ENCODE measurements at places on chromosomes 12 and 14. TPM values are rescaled to one million over a fixed set of nuclear protein-coding genes. Genes with fewer than 3 reads are reported as not detected.
A peak's percentile ranks its signal among the peaks of the same experiment; 100 is the strongest.

The HCAR1 gene
- 0.21 TPM for total RNA-seq

The PXN gene
- total RNA-seq, result 79.9 TPM

The CPNE6 gene
- total RNA-seq, result not detected

The SIX6 gene
- total RNA-seq, result not detected

The OR6C2 gene
- total RNA-seq, result not detected

The PFKM gene
- 81.5 TPM for total RNA-seq

- H3K27ac ChIP-seq, result no peak overlapping the region
- H3K36me3 ChIP-seq, result no peaks in the 10 kb centered on the region
- no peaks in the 10 kb centered on the region for H3K4me1 ChIP-seq
Measured at GRCh38 chr14:88030892-88031291, 26.0 kb downstream of the GPR65 start.

DNA sequence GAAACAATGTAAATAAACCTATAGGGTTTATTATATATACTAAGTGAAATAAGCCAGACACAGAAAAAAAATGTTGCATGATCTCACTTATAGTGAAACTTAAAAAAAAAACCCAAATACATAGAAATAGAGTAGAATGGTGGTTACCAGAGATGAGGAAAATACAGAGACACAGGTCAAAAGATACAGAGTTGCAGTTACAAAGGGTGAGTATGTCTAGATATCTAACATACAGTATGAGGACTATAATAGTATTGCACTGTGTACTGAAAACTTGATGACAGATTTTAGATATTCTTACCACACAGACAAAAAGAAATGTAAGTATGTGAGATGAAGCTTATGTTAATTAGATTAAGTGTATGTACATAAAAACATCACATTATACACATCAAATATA lies 28.1 kb downstream of the CLEC2D start:
- no peak overlapping the region for H3K4me3 ChIP-seq
- H3K36me3 ChIP-seq, result peaks cover 33% of the 10 kb centered on the region
- no peaks in the 10 kb centered on the region for H3K4me1 ChIP-seq
- no peak for DNase-seq
- peaks cover 14% of the 10 kb centered on the region for H3K27me3 ChIP-seq

DNA sequence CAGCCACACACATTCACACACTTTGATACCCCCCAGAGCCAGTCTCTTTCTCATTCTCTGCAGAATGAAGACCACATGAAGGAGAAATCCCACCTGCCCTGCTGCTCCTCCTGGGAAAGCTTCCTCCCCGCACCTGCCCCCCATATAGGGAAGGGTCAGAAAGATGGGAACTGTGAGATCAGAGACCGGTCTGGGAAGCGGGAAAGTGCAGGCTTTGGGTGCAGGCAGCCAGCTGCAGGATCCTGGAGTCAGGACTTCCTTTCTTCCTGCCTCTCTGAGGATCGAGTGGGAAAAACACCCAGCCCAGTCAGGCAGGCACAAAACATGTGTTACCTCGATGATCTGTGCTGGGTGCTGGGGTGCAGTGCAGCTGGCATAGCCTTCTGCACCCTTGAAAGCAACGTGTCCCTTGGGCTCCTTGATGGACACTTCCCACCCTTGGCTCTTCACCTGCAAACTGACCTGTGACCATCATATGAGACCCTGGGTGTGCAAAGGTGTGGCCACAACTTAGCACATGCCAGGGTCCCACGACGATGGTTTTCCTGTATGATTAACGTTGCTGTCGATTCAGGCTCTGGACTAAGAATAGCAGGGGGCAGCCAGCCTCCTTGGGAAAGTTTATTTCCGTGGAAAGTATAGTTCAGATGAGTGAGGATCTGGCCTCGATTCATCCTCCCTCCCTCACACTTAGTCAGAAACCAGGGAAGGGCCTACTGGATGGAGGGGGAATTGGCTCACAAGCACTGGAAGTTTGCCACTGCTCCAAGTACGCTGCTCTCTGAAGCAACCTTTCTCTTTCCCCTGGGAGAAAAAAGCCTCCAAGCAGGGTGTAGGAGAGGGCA lies 105.4 kb upstream of the MED13L start:
- no peaks in the 10 kb centered on the region for H3K36me3 ChIP-seq
- H3K4me3 ChIP-seq, result peak overlapping the region; percentile 64
- peak overlapping the region; percentile 98 for H3K27ac ChIP-seq

- no peaks in the 10 kb centered on the region for H3K27me3 ChIP-seq
- peaks cover 26% of the 10 kb centered on the region for H3K4me1 ChIP-seq
- DNase-seq, result no peak
- peaks cover 26% of the 10 kb centered on the region for H3K36me3 ChIP-seq
- H3K27ac ChIP-seq, result no peak overlapping the region
- H3K4me3 ChIP-seq, result no peak overlapping the region
Measured at GRCh38 chr14:91872517-91873470, 5.5 kb upstream of the TC2N start.

- H3K36me3 ChIP-seq, result no peaks in the 10 kb centered on the region
- H3K27ac ChIP-seq, result no peak overlapping the region
- no peak for DNase-seq
- H3K4me3 ChIP-seq, result no peak overlapping the region
- no peaks in the 10 kb centered on the region for H3K4me1 ChIP-seq
- no peaks in the 10 kb centered on the region for H3K27me3 ChIP-seq
Measured at GRCh38 chr14:72236629-72237028, 304.4 kb downstream of the RGS6 start.

DNA sequence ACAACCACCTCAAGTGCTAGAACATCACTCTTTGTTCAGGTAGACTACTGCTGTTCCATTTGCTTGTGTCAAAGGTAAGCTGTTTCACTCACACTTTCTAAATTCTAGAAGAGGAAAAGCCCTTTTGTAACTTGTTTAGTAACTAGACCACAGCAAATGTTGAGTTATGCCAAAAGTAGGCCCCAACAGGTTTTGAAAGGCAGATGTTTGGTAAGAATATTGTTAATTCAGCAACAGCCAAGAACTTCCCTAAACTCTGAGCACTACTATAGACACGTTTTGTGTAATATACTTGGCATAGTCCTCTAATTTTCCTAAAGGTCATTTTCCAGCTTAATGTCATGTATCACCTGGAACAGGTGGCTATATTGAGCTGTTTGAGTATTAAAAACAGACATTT lies 79.0 kb downstream of the DCAF5 start:
- no peak overlapping the region for H3K4me3 ChIP-seq
- H3K36me3 ChIP-seq, result peaks cover 34% of the 10 kb centered on the region
- no peak overlapping the region for H3K27ac ChIP-seq
- H3K27me3 ChIP-seq, result no peaks in the 10 kb centered on the region
- DNase-seq, result no peak
- H3K4me1 ChIP-seq, result peaks cover 28% of the 10 kb centered on the region

GRCh38 chr14:64944041-64944440 lies 1.5 kb upstream of the GPX2 start:
- no peak for DNase-seq
- H3K36me3 ChIP-seq, result peaks cover 7% of the 10 kb centered on the region
- H3K27me3 ChIP-seq, result no peaks in the 10 kb centered on the region
- H3K4me1 ChIP-seq, result no peaks in the 10 kb centered on the region
- no peak overlapping the region for H3K4me3 ChIP-seq
- no peak overlapping the region for H3K27ac ChIP-seq

DNA sequence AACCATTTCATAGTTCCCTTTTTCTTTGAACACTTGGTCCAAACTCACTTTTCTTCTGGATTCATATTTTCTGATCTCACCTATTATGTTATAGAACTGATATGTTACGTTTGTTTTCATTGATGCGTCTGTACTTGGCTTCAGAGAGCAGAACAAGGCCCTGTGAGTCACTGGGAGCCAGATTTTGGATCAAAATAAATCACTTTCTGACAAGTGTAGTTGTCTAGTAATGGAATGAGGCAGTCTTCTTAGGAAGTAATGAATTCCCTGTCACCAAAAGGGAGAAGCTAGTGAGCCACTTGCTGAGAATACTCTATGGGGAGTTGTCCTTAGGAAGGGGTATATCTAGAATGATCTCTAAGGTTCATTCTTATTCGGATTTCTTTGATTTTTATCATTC lies 10.2 kb downstream of the BICD1 start:
- H3K4me3 ChIP-seq, result no peak overlapping the region
- no peaks in the 10 kb centered on the region for H3K27me3 ChIP-seq
- no peak for DNase-seq
- H3K36me3 ChIP-seq, result peaks cover 12% of the 10 kb centered on the region
- peak overlapping the region; percentile 97 for H3K27ac ChIP-seq
- peaks cover 39% of the 10 kb centered on the region for H3K4me1 ChIP-seq

GRCh38 chr12:50467439-50467838 lies 37.3 kb upstream of the DIP2B start:
- no peaks in the 10 kb centered on the region for H3K4me1 ChIP-seq
- H3K27me3 ChIP-seq, result no peaks in the 10 kb centered on the region
- H3K4me3 ChIP-seq, result no peak overlapping the region
- H3K36me3 ChIP-seq, result peaks cover 50% of the 10 kb centered on the region
- no peak overlapping the region for H3K27ac ChIP-seq
- DNase-seq, result no peak

GRCh38 chr12:63845726-63846125 lies 1.2 kb downstream of the SRGAP1 start:
- H3K27me3 ChIP-seq, result no peaks in the 10 kb centered on the region
- H3K4me1 ChIP-seq, result peaks cover 28% of the 10 kb centered on the region
- no peaks in the 10 kb centered on the region for H3K36me3 ChIP-seq

GRCh38 chr12:32568228-32568627 lies 110.9 kb upstream of the DNM1L start:
- H3K36me3 ChIP-seq, result peaks cover 3% of the 10 kb centered on the region
- H3K4me1 ChIP-seq, result peaks cover 30% of the 10 kb centered on the region
- H3K4me3 ChIP-seq, result no peak overlapping the region
- H3K27ac ChIP-seq, result peak overlapping the region; percentile 68

GRCh38 chr12:65327207-65328076 lies 49.0 kb downstream of the MSRB3 start:
- H3K36me3 ChIP-seq, result peaks cover 3% of the 10 kb centered on the region
- no peak for DNase-seq
- H3K4me3 ChIP-seq, result peak overlapping the region; percentile 4
- H3K27ac ChIP-seq, result peak overlapping the region; percentile 91

- peaks cover 4% of the 10 kb centered on the region for H3K27me3 ChIP-seq
- H3K4me1 ChIP-seq, result peaks cover 2% of the 10 kb centered on the region
- no peak overlapping the region for H3K27ac ChIP-seq
Measured at GRCh38 chr12:117574655-117575054, 213.2 kb upstream of the NOS1 start.

DNA sequence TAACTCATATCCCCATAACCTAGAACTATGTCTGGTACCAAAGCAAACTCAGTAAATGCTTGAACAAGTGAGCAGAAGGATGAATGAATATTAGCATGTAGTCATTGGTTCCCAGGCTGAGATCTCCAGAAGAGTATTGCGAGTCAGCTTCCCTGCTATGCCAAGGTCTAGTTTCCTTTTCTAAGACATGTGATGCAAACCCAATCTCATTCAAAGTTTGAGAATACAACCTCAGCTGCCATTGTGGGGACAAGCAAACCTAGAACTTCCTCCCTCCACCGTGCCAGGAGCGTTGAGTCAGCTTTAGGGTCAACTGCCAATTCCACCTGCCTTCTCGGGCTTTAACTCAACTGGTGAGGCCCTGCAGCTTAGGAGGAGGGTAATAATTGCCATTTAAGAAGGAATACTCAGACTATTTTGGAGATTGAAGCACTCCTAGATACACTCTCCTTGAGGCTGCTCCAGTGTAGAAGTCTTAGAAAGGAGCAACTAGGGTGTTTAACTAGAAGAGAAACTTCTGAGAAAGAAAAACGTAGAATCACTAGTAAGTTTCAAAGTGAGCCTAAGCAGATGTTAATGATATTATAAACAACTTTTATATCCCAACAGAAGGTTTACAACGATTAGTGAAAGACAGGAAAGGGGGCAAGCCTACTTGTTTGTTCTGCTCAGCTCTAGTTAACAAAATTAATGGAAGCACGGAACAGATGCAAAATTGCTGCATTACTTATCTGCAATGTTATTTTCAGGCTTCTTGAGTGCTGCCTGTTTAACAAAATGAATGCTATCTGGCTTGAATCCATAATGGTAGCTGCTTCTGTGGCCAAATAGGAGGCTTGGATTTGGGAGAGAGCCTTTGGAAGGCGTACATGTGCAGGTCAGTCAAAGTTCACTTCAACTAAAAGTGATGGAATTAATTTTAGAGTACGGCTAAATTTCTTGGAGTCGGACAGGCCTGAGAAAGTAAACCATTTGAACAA lies 96.9 kb downstream of the HELB start:
- no peak overlapping the region for H3K27ac ChIP-seq
- no peaks in the 10 kb centered on the region for H3K36me3 ChIP-seq
- no peaks in the 10 kb centered on the region for H3K27me3 ChIP-seq

- H3K36me3 ChIP-seq, result no peaks in the 10 kb centered on the region
- no peak for DNase-seq
- no peak overlapping the region for H3K4me3 ChIP-seq
- H3K27me3 ChIP-seq, result no peaks in the 10 kb centered on the region
- no peaks in the 10 kb centered on the region for H3K4me1 ChIP-seq
Measured at GRCh38 chr14:38755036-38755435, 348.0 kb downstream of the SEC23A start.

DNA sequence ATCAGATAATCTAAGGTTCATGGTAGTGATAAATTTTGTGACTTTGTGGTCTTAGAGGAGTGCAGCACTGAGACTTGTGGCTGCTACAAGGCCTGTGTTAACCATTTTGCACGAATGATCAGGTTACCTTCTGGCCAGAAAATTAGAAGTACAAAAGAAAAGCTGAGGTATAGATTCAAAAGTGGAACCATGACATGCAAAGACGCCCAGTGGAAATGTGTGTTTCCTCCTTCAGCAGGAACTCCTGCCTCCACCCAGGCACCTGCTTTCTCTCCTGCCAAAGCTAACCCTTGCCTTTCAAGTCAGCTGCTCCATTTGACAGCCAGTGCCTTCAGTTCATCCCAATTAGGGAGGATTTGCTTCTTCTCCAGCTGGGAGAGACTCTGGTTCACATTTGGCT lies 10.1 kb downstream of the PDE6H start:
- no peak overlapping the region for H3K27ac ChIP-seq
- no peak for DNase-seq
- H3K4me3 ChIP-seq, result no peak overlapping the region
- H3K27me3 ChIP-seq, result no peaks in the 10 kb centered on the region

DNA sequence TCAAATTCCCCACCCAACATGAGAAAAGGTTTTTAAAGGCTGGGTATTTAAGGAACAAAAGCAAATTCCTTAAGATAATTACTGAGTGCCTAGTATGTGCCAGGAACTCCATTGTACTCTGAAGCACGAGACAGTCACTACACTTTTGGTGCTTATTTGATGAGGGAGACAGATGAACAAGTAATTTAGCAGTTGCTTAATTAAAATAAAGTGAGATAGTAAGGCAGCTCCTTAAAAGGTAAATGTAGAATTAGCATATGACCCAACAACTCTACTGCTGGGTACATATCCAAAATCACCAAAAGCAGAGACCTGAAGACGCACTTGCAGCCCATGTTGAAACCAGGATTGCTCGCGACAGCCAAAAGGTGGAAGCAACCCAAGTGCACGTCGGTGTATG lies 21.3 kb downstream of the POLE start:
- H3K36me3 ChIP-seq, result peaks cover 51% of the 10 kb centered on the region
- no peaks in the 10 kb centered on the region for H3K4me1 ChIP-seq
- no peak for DNase-seq
- no peaks in the 10 kb centered on the region for H3K27me3 ChIP-seq

- DNase-seq, result no peak
- H3K4me3 ChIP-seq, result no peak overlapping the region
- peaks cover 11% of the 10 kb centered on the region for H3K27me3 ChIP-seq
- no peaks in the 10 kb centered on the region for H3K4me1 ChIP-seq
Measured at GRCh38 chr14:34097644-34098043, 146.8 kb upstream of the EGLN3 start.
